ENCODE measurements at places on chromosomes 12 and 14.

- DNase-seq, result no peak
Observed at GRCh38 chr12:15597125-15597830, 191.9 kb downstream of the EPS8 start.

- DNase-seq, result no peak
Observed at GRCh38 chr12:1094714-1095113, 103.7 kb downstream of the ERC1 start.

DNA sequence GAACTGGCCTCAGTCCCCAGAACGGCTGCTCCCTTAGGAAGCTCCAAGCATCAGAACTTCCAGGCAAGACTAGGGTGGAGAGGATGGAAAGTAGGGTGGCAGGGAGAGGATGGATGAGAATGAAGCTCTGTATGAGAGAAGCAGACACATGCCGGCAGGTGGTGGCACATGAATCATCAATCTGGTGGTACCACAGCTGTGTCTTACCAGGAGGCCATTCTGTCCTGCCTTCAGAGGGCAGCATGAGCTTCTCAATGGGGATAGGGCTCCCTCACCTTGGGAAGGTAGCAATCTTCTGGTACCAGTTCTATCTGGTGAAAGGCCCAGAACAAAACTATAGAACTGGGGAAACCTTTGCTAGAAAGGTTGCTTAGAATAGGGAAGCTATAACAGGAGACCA lies 55.4 kb upstream of the PYGL start:
- DNase-seq, result no peak

GRCh38 chr12:64187370-64187769 lies 34.7 kb downstream of the KICS2 start:
- DNase-seq, result peak; percentile 63

DNA sequence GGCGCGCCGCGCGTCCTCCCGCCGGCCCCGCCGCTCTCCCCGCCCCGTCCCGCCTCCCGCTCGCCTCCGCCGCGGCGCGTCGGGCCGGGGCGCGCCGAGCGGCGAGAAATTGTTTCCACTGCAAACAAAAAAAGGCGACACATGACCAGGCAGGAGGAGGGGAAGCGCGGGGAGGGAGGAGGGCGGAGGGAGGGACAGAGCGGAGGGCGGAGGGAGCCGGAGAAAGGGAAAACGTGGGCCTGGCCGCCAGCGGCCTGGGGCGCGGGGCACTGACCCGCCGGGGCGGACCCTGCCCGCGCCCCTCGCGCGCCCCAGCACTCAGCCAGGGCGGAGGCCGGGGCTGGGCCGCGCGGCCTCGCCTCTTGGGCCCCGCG lies at the start of gene FOXN3:
Gene FOXN3 (minus strand): TSS at position 143 of the 374 bp plus-strand sequence. CDS start 4,757 bp downstream, outside the sequence.
- peak; percentile 87 for DNase-seq

DNA sequence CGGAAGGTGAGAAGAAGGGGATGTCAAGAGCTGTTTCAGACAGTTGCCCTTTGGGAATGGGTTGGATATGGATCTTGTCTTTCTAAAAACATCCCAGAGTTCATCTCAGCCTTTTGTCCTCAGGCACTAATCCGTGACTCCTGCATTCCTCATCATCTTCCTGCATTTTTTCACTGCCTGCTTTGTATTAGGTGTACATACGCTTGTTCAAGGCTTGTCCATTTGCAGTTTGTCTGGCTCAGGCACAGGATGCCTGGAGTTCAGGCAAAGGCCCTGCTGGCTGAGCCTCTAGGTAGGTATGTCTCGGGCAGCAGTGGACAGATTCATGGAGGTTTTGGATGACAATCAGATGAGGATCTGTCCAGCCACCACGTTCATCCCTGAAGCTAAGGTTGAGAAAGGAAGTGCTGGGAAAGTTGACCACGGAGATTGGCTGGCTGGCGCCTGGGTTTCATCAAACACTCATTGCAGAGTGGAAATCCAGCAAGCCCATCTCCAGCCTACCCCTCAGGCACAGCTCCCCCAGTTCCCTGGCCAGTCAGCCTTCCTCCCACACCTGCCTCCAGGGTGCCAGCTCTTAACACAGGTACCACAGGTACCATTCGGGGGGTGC lies 12.4 kb upstream of the TMEM106C start:
- DNase-seq, result no peak

Measured in amniotic epithelial cell (primary cell).